NCI-H1092 (cell line): ENCODE measurements at places on chromosomes 5 and 9.

DNA sequence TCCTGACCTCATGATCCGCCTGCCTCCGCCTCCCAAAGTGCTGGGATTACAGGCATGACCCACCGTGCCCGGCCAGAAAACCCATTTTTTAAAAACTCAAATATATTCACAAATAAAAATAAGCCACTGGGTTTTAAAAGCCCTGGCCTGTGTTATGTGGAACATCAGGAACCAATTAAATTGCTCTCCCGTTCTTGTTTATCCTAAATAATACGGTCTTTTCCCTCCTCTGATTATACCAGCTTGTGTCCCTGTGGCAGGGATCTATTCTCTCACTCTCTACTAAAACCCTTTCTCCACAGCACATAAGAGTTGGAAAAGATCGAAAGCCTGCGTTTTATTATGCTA lies 30.1 kb upstream of the LPAR1 start:
- no peak for DNase-seq

GRCh38 chr9:99231711-99232110 lies 9.6 kb downstream of the SEC61B start:
- DNase-seq: no peak

GRCh38 chr5:76579166-76579937 lies 43.9 kb downstream of the F2RL2 start:
- no peak for DNase-seq

DNA sequence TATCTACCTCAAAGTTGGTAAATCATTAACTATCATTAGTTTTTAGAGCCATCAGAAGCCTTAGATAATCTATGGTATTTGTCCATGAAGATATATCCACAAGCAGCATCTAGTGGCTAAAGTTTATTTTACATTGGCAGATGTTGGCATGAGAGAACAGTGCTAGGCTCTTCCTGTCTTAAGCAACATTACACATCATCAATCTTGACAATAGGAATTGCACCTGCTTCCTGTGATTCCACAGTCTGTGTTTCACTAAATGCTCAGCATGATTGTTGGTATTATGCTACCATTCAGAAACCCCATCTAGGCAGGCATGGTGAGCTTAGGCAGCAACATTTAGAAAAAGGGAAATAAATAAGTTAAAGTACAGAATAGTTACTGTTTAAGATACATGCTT lies 246.6 kb downstream of the SLCO4C1 start:
- DNase-seq: peak; percentile 68

- DNase-seq: no peak
These were observed 54.2 kb upstream of the ANGPTL2 start for GRCh38 chr9:127176631-127177030.

GRCh38 chr5:131245312-131245711 lies 18.5 kb upstream of the CDC42SE2 start:
- no peak for DNase-seq

GRCh38 chr9:16624744-16625117 lies 245.7 kb downstream of the BNC2 start:
- no peak for DNase-seq

- no peak for DNase-seq
These were observed 28.3 kb upstream of the PAX5 start for GRCh38 chr9:37062336-37062735.

- DNase-seq: no peak
These were observed 43.7 kb upstream of the SLIT3 start for GRCh38 chr5:169344629-169345028.

GRCh38 chr5:129099184-129099569 lies 4.6 kb downstream of the ISOC1 start:
- no peak for DNase-seq

DNA sequence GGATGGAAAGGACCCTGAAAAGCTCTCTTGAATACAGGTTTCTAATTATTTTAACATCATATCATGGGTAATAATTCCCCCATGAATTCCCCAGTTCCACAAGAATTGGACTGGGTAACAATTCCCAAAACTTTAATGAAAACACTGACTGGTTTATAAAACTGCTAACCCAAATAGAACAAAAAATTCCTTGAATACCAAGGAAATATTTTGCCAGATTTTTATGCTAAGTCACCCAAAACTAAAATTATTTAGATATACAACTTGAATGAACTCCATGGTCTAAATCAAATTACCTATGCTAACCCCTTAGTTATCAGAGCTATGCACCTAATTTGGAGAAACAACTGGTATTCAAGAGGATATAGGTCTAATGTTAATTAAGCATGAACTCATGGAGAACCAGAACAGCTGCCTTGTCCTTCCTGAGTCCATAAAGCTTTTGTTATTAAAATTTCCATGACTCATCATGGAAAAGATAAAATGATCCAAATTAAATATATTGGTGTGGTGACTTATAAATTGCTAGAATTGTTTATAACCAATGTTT lies 164.9 kb upstream of the TUT7 start:
- DNase-seq: no peak

GRCh38 chr5:67518227-67518626 lies 321.6 kb upstream of the CD180 start:
- no peak for DNase-seq

DNA sequence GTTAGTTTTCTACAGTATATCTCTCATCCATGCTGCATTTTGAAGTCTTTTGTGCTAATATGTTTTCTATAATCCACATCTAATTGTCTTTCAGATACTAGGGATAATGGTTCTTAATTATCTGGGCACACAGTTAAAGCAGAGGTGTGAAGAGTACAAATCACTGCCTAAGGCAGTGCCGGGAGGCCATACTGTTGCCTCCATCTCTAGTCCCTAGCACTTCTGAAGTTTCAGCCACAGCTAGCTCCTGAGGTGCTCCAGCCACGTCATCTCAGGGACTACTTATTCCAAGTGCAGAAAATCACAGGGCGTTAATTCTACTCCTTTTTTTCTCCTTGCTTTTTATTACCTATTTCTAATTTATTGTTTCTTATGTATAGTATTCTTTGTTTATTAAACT lies 760.0 kb upstream of the FAM174A start:
- DNase-seq: no peak

GRCh38 chr5:35309365-35310130 lies 79.3 kb upstream of the PRLR start:
- DNase-seq: no peak

- DNase-seq: no peak
These were observed 31.0 kb upstream of the B4GALT1 start for GRCh38 chr9:33198165-33198564.

DNA sequence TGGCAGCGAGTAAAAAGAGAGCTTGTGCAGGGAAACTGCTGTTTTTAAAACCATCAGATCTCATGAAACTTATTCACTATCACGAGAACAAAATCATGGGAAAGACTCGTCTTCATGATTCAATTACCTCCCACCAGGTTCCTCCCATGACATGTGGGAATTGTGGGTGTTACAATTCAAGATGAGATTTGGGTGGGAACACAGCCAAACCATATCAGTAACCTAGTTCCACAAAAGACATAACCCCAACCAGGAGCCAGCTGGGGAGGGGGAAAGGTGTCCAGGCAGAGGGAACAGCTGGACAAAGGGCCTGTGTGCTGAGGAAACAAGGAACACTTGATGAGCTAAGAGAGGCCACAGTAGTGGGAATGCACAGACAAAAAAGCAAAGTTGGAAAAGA lies 71.1 kb downstream of the BASP1 start:
- no peak for DNase-seq

GRCh38 chr5:122730456-122730855 lies 44.4 kb upstream of the SNX2 start:
- DNase-seq: no peak

- DNase-seq: no peak
These were observed 91.9 kb upstream of the GABRP start for GRCh38 chr5:170691657-170692056.

- DNase-seq: no peak
These were observed 13.2 kb downstream of the MACIR start for GRCh38 chr5:103271570-103272289.

DNA sequence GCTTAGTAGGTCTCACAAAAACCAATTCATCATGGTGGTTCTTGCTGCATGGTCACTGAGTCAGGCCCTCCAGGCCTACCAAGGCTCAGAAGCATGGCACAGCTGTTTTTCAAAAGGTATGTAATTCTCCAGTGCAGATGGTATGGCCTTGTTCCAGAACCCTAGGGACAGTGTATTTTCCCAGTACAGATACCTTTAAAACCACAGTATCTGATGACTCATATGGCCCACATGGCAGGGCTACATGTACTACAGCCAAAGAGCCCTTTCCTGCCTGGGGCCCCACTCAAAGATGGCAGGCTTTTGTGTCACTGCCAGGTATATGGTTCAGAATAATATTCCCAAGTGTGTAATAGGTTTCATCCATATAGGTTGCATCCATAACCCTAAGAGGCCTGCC lies 16.5 kb downstream of the CSF2 start:
- no peak for DNase-seq

DNA sequence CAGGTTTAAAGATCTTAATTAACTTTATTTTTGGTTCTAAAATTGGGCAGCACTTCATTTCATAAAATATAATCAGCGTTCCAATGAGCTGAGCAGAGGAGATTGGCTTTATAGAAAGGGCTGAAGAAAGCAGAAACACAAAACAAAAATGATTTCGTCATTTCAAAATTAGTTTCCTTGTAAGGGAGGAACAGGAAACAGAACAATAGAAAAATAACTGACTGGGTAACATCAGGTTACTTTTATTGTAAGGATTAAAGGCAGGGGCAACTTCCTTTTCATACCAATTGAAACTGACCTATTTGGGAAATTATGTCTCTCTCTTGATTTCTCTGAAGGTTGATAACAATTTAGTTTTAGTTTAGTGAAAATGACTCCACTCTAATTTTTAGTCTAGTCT lies 157.1 kb downstream of the ATP10B start:
- no peak for DNase-seq

GRCh38 chr5:138461343-138462125 lies 3.7 kb upstream of the EGR1 start:
- no peak for DNase-seq

- DNase-seq: no peak
These were observed 636.0 kb downstream of the NR2F1-AS1 start for GRCh38 chr5:92944903-92945604.

DNA sequence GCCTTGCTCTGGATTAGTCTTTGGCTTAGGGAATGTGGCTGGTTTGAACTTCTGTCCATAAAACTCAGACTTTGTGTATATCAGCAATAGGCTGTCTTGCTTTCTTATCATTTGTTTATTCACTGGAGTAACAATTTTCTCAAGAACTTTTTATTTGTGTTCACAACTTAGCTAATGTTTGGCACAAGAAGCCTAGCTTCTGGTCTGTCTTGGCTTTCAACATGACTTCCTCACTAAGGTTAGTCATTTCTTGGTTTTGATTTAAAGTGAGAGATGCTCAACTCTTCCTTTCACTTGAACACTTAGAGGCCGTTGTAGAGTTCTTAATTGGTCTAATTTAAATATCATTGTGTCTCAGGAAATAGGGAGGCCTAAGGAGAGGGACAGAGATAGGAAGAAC lies 4.9 kb downstream of the FBXO38 start:
- DNase-seq: no peak

- no peak for DNase-seq
These were observed 28.5 kb downstream of the COL5A1 start for GRCh38 chr9:134670042-134670525.

DNA sequence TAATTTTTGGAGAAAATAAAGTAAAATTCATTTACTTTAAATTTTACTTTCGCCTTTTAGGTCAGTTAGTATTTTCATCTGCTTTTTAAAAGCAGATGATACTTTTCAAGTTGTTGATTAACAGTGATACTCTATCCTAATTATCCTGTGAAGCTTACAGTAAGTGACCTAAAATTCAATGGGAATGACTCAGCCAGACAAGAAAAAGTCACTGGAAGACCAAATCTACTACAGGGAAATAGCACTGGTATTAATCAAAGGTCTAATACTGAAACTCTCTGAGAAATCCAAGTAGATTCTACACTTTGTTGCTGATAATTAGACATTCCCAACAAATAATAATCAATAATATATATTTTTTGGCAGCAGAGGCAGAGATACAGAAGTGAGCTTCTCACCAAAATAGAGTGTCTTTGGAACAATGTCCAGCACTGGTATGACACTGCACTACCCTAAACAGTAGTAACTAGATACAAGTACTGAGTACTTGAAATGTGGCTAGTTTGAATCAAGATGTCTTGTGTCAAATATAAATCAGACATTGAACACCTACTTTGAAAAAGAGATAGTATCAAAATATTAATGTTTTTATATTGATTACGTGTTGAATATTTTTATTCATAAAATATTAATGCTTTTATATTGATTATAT lies 22.8 kb upstream of the ELL2 start:
- no peak for DNase-seq

DNA sequence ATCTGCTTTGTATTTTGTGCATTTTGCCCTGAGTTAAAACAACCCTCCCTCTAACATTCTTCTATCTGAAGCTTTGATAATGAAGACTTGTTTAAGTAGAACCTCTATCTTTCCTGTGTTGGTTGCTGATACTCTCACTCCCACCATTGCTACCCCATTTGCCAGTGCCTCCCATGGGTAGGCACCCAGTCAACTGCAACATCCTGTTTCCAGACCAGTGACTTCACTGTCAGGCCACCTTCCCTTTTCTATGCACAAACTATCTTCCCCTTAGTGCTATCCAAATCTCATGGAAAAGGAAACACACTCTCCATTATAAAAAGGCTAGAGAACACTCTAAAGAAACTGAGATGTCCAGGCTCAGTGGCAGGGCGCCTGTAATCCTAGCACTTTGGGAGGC lies 5.6 kb upstream of the IARS1 start:
- DNase-seq: no peak

GRCh38 chr5:82804155-82804690 lies 273.0 kb downstream of the TMEM167A start:
- DNase-seq: no peak

DNA sequence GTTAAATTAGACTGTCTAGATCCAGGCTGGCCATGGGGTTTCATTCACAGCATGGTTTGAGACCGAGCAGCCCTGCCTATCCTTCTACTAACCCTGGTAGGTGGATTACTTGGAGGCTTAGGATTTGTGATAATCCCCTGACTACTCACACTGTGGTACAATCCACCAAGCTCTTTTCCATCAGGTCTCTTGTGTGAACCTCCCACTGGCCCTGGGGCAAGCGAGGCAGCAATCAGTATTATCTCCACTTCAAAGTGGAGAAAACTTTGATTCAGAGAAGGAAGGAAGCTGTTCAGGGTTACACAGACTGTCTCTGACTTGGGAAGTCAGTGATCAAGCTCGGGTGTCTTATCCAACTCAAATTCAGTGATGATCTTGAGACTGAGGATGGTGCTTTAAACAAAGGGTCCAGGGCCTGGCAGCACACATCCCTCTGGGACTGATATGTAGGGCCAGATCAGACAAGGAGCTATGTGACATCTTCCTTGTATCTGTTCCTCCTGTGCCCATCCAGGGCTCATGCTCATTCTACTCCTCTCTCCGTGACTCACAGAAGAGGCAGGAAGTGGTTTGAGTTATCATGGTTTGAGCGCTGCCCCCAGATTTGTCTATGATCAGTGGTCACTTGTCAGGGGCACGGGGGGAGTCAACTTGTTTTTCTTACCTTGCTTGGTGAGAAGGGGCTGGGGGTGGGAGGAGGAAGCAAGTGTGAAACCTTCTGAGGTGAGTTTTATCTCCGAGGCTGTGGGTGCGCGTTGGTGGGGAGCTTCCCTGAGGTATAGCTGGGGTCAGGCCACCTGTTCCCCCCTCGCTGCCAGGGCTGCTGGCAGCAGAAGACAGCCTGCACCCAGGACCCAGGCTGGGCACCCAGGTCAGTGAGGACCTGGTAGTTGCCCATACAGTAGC lies 48.6 kb downstream of the RGS3 start:
- DNase-seq: no peak

- no peak for DNase-seq
These were observed at the start of gene HAVCR1 for GRCh38 chr5:157059093-157059539. HAVCR1 (minus strand) TSS chr5:157059116; CDS start chr5:157057943, 1,173 bp downstream.
